Immature natural killer cell (primary cell): ENCODE measurements at places on chromosomes 16 and 17. TPM values are rescaled to one million over a fixed set of nuclear protein-coding genes. Genes with fewer than 3 reads are reported as not detected.

The RND2 gene
- polyA plus RNA-seq: not detected

The DHRS7C gene
- polyA plus RNA-seq: not detected

The ZNF232 gene
- 4.4 TPM for polyA plus RNA-seq

The CFAP20 gene
- polyA plus RNA-seq: 43.2 TPM

The FBXW10 gene
- polyA plus RNA-seq: not detected

The KIF19 gene
- 4.1 TPM for polyA plus RNA-seq

The LITAFD gene
- not detected for polyA plus RNA-seq

The TUBB3 gene
- polyA plus RNA-seq: not detected

The VMP1 gene
- polyA plus RNA-seq: 61.5 TPM

The SLC12A3 gene
- not detected for polyA plus RNA-seq

GRCh38 chr17:43791589-43791988, 11.4 kb downstream of the CFAP97D1 start:
- DNase-seq: no peak

DNA sequence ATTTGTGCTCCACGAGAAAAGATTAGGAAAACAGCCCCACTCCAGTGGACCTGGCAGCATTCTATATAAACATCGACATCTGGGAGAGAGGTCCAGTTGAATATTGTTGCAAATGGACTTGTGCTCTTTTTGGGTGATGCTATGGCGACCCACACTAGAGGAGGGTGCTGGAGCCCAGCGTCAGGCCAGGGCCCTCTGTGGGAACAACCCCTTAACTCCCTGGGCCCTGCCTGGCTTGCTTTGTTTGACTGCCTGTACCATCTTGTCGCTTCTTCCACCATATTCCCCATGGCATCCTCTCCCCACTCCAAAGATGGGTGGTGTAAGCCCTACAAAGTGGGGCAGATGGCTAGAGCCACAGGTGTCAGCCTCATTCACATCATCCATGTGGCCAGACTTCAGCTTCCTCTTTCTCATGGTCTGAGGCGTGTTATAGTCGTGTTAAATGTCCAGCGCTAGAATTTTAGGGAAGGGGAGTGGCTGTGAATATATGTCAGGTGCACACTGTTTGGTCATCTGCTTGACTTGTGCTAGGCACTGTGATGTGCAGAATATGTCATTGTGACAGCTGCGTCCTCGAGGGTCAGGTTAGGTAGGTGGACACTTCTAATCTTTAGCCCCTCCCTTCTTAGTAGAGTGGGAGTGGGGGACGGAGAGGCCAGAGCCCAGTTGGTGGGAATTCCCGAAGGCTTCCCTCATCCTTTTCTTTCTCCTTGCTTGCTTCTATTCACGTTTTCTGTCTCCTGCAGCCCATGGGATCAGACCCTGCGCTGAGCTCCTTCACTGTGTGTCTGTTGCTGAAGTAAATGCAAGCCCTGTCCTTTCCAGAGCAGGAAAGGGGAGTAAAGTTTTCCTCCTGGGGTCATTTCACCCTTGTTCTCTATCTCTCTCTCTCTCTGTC, 49.8 kb downstream of the MPRIP start:
- DNase-seq: no peak

- DNase-seq: no peak
These were observed 12.5 kb downstream of the ARL4D start for GRCh38 chr17:43411369-43411677.

GRCh38 chr17:77287432-77288068, 146.8 kb downstream of the SEC14L1 start:
- DNase-seq: no peak

DNA sequence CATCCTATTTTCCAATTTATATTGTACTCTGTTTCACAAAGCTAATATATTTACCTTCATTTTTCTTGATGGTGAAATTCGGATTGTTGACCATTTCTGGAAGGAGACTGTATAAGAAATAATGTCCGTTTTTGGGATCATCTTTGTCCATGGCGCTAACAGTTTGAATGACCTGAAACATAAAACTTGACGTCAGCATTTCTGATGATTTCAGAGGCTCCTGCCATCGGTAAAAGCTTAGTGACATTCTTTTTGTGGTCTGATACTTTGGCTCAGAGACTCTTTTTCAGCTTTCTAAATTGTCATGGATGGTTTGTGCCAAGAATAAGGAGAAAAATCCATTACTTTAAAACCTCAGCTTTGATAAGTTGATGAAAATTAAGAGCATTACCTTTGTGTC, 322.5 kb downstream of the CDH8 start:
- DNase-seq: no peak

GRCh38 chr16:11250091-11250785, 5.8 kb downstream of the SOCS1 start:
- DNase-seq: no peak

GRCh38 chr17:44595216-44595775, 38.0 kb downstream of the FZD2 start:
- DNase-seq: no peak

DNA sequence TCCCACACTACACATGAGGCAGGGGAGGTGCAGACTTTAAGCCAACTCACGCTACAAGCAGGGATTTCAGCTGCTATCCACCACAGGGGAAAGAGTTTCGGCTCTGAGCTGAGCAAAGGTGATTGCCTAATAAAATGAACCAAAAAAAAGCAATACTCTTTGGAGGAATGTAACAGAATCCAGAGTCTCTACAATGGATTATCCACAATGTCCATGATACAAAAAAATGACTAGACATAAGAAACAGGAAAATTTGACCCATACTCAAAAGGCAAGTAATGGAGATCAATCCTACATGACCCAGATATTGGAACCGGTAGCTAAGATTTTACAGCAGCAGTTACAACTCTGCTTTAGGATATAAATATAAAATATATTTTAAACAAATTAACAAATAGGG, 19.0 kb upstream of the TMEM204 start:
- DNase-seq: no peak

DNA sequence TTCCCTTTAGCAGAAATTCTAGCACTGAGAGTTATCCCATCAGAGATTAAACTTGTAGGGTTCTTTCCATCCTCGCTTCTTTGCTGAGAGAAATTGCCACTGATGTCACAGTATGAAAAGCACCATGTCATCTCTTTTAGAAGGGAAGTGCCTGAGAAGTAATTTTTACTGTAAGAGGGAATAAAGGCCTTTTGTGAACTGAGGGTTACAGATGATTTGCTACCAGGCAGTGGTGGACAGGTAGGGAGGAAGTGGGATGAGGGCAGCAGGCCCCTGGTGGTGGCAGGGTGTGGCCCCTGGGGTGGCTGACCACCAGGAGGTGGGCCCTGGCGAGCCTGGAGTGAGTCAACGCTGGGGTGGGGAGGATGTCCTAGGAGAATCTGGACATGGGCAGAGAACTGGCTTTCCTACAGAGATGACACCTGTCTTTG, 6.4 kb upstream of the MILR1 start:
- no peak for DNase-seq

DNA sequence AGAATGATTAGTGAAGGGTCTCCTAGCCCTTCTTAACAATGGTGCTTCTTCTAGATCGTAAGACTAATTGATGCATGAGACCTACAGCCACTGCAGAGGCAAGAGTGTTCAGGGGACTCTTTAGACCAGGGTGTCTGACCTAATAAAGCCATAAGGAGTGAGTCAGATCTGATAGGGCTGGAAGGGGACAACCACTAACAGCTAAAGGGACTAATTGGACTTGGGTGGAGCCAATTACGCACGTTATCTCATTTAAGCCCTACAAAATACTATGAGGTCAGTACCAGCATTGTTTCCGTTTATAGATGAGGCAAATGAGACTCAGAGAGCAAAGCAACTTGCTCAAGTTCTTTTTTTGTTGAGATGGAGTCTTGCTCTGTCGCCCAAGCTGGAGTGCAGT, 14.5 kb upstream of the RNF222 start:
- DNase-seq: no peak

- no peak for DNase-seq
These were observed 41.6 kb downstream of the RPGRIP1L start for GRCh38 chr16:53662072-53662471.

GRCh38 chr16:55592306-55592705, 25.8 kb downstream of the CAPNS2 start:
- DNase-seq: no peak

DNA sequence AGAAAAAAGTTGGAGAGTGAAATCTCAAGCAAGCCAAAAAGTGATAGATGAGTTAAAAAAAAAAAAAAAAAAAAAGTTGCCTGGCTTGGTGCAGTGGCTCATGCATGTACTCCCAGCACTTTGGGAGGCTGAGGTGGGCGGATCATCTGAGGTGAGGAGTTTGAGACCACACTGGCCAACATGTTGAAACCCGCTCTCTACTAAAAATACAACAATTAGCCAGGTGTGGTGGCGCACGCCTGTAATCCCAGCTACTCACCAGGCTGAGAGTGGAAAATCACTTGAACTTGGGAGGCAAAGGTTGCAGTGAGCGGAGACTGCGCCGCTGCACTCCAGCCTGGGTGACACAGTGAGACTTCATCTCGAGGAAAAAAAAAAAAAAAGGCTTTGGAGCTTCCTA, 668.8 kb downstream of the WWOX start:
- no peak for DNase-seq

DNA sequence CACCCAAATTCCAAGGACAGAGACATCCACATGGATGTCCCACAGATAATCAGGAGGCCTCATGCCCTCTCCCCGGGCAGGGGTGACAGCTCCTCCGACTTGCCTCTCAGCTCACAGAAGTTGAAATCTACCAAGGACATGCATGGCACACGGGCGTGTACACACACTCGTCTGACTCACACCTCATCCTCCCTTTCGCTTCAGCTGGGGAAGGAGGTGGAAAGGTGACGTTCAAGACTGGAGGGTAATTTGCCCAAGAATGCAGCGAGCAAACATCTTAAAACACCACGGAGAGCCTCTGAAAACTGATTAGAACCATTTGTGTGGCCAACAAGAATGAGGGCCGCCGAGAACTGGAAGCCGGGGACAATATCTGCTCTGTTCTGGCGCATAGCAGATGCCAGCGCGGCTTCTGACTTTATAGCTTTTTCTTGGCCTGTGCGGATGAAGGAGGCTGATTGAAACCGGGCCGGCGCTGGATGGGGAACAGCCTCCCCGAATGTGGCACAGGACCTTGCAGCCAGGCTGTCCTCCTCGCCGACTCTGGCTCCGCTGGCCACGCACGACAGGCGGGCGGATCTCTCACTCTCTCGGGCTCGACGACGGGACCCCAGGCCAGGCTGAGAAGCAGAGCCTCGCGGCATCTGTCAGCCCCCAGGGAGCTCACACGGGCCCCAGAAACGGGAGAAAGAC, 100.9 kb downstream of the C16orf95 start:
- no peak for DNase-seq

DNA sequence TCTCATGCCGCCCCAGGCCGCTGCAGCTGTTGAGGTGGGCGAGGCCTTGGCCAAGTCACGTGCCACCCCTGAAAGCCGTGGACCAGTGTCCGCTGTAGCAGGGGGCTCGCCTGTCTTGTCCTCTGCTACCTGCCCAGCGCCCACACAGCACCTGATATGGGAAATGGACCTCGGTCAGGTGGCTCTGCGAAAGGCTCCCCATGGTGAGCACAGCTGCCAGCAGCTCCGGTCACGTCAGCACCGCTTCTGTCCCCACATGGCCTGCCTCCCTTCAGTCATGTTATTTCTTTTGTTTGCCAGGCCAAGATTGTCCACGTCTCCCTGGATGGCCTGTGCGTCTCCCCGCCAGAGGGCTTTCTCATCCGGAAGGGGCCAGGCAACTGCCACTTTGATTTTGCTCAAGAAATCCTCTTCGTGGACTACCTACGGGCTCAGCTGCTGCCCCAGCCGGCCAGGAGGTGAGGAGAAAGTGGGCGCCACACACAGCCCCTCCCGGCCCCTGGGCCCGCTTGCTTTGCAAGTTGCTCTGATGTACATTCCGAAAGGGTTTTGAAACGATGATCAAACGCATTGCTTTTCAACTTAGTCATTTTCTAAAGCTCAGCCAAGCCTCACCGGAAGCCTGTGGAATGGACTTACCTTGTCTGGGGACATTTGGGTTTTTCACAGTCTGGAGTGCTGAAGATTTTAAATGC, 219.8 kb downstream of the KATNIP start:
- no peak for DNase-seq

- no peak for DNase-seq
These were observed 22.6 kb upstream of the FAM20A start for GRCh38 chr17:68623811-68624210.

DNA sequence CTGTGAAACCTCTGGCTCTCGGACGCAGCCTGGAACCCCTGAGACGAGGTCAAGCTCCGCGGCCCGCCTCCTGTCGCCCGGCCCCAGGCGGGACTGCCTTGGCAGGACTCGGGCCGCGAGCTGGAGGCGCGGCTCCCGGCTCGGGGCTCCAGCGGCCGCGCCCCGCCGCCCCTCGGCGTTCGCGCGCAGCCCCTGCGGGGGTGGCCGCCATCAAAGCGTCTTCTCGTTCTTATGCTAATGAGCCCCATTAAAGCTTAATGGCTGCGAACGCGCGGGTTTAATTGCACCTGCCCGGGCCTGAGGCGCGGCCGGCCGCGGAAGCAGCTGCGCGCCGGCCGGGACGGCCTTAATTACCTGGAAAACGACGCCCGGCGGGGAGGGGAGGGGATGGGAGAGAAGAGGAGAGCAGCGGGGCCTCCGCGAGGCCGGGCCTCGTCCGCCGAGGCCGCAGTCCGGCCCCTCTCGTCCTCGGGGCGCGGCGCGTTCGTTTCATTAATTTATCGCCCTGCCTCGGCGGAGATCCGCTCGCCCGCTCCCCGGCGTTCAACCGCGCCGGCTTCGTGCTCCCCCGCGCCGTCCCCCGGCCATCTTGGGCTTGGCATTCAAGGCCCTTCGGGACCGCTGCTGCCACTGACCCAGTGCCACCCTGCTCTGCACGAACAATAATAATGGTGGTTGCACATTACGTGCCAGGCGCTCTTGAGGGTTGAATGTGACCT, 19.2 kb downstream of the RAI1 start:
- no peak for DNase-seq
